Sigmoid colon (tissue), 7 donors: ENCODE measurements at places on chromosomes 2 and 18. TPM values are rescaled to one million over a fixed set of nuclear protein-coding genes. Genes with fewer than 3 reads are reported as not detected.

The CAPN13 gene
- not detected for total RNA-seq

- DNase-seq, result no peak
These were observed 47.1 kb upstream of the THSD7B start for GRCh38 chr2:136718273-136718672.

The ANKRD62 gene
- not detected for total RNA-seq

GRCh38 chr2:143230506-143231253 lies 101.5 kb downstream of the ARHGAP15 start:
- DNase-seq, result no peak

GRCh38 chr2:53476834-53477233 lies 290.8 kb upstream of the CHAC2 start:
- no peak for DNase-seq

GRCh38 chr2:54050445-54050844 lies 65.0 kb upstream of the ACYP2 start:
- DNase-seq, result no peak

DNA sequence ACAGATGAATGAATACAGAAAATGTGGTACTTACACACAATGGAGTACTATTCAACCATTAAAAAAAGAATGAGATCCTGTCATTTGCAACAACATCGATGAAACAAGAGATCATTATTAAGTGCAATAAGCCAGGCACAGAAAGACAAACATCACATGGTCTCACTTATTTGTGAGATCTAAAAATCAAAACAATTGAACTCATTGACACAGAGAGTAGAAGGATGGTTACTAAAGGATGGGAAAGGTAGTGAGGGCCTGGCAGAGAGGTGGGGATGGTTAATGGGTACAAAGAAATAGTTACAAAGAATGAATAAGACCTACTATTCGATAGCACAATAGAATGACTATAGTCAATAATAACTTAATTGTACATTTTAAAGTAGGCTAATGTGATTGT lies 393.5 kb downstream of the SATB2 start:
- DNase-seq, result no peak

- no peak for DNase-seq
These were observed 51.3 kb upstream of the CAB39 start for GRCh38 chr2:230661072-230661957.

The ARMC9 gene
- total RNA-seq, result 37.7 TPM

The ATOH8 gene
- total RNA-seq, result 12.4 TPM

DNA sequence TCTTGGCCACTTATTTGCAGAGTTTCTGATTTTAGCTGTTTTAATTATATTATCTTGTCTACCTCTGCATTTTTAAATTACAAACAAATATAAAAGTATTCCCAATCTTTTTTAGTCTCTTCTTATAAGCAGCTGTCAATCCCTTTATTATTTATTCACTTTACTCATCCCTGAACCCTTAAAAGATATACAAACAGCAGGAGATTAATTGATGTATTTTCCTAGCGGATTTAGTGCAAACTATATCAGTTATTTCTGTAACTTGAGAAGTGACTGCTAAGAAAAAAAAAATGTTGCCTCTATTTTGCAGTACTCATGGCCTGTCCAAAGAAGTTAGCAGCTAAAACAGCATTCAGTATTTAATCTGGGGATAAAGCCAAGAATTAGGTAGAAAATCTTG lies 42.1 kb upstream of the GCFC2 start:
- no peak for DNase-seq

The DNAH6 gene
- total RNA-seq, result 0.33 TPM

GRCh38 chr2:101775636-101776035 lies 78.1 kb downstream of the MAP4K4 start:
- no peak for DNase-seq

The SLC4A5 gene
- total RNA-seq, result 5.2 TPM

GRCh38 chr2:152864601-152865149 lies 146.3 kb downstream of the ARL6IP6 start:
- DNase-seq, result no peak

GRCh38 chr2:152200565-152201465 lies 25.3 kb upstream of the STAM2 start:
- DNase-seq, result peak; percentile 91

The POLR1A gene
- 11.1 TPM for total RNA-seq

- DNase-seq, result no peak
These were observed 27.0 kb downstream of the SKA1 start for GRCh38 chr18:50401888-50402287.

The TUBA3E gene
- not detected for total RNA-seq

The NT5DC4 gene
- total RNA-seq, result not detected

- DNase-seq, result no peak
These were observed 149.1 kb downstream of the UBE2E3 start for GRCh38 chr2:181129364-181130056.

DNA sequence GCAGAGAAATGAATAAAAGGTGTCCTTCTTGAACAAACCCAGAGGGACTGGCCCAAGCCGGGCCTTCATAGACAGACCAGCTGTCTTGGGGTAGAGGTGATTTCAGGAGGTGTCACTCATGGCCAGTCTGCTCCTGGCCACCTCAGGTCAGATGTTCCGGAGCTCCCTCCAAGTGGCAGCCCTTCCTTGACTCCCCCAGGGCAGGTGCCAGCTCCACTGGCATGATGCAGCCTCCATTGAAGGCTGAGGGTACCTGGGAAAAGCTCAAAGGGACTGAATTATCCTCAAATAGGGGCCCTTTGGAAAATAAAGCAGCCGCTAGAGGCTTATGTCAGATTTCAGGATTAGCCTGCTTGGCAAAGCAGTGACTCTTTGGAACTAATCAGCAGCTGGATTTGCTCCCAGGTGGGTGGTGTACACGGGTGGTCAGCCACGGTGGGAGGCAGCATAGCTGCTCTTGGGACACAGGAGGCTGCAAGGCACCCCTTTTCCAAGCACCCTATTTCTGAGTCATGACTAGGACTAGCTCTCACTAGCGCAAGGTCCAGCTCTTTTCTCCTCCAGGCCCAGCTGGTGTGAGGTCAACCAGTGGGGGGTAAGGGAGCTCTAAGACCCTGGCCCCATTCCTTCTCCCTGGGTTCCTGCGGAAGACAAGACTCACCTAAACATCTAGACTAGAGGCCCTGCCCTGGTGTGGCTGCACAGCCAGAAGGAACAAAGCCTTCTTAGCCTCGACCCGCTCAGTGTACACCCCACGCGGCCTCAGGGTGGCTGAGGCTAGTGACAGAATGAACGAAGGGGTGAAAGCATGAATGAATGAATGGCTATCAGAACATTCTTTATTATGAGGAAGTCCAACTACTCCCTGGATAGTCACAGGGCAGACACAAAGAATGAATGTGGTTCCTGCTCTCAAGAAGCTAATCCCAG lies 29.3 kb downstream of the HS1BP3 start:
- DNase-seq, result peak; percentile 56

GRCh38 chr2:38098421-38099098 lies 22.6 kb upstream of the CYP1B1 start:
- no peak for DNase-seq

The SH2D6 gene
- not detected for total RNA-seq

The C2orf69 gene
- total RNA-seq, result 9.6 TPM

DNA sequence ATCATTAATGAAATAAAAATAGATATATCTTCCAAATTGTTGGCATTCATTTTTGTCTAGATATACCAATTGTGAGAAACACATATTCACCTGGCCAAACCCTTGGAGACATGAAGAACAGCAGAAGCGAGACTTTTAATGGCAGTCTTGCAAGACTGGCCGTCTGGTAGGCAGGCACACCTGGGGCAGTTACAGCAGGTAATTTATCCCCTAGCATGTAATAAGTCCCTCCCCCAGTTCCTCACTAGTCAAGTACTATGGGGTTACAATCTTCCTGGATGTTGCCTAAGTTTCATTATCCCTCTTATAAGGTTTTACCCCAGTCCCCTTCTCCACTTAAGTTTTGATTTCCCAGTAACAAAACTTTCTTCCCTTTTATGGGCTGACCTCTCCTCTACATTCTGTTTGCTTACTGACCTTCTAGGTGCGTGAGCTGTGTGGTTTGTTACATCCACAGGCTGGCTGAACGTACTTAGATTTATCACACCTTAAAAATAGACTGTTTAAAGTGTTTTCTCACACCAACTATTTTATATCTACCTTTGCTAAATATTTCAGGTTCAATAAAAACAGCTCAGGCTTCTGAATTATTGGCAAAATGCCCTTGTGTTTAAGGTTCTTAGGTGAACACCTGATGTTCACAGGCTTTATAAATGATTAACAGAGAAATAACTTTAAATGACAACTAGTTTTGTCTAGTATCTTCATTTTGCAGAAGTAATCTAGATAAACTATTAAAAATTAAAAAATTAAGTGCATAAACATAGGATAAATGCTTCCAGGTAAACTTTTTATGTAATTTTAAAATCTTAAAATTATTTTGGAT lies 365.0 kb upstream of the TFPI start:
- no peak for DNase-seq

- DNase-seq, result no peak
These were observed 22.6 kb downstream of the PRELID3A start for GRCh38 chr18:12430137-12430990.

GRCh38 chr2:239500574-239501550 lies 100.0 kb upstream of the HDAC4 start:
- no peak for DNase-seq

DNA sequence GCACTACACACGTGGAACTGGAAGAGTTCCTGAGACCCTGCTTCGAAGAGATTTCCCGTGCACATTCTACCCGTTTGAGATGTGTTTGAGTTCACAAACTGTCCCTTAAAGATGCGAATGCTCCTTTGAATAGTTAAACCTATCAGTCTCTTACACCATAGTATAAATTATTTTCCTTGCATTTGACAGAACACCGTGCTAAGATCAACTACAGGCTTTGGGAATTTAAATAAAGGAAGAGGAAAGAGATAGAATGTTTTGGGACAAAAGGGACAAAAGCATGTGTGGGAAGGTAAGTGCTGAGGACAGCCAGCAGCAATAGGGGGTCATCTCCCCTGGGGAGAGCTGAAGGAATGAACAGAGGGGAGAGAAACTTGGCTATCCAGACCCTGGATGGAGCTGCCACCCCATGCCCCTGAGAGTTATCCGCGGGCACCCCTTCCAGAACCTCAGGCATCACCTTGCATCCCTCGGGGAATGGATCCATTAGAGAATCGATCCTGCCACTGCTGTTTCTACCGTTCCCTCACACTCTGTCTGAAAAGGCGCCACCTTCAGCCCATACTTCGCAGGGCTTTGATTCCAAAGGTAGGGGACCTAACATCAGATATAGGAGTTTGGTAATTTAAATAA lies 888 bp upstream of the ADCY3 start:
- DNase-seq, result no peak

DNA sequence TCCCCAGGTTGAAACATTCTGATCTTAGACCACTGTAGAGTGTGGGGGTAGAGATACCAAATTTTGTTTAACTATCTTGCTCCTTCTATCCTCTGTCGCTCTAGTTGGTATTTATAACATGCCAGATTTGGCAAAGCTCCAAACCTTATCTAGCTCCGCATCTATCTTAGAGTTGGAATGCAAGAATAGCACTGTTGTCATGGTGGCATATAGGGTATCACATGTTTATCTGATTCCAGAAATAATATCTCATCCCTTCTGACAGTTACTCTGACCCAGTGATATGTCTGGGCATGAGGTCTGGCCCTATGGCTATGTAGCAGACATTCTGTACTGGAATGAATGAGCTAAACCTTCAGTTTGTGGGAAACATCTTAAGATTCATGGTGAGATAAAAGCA lies 51.7 kb downstream of the CABYR start:
- DNase-seq, result no peak

- no peak for DNase-seq
These were observed 11.4 kb upstream of the ALPI start for GRCh38 chr2:232444409-232445148.

The KIF1A gene
- total RNA-seq, result 8.6 TPM

The SP110 gene
- total RNA-seq, result 21.4 TPM

DNA sequence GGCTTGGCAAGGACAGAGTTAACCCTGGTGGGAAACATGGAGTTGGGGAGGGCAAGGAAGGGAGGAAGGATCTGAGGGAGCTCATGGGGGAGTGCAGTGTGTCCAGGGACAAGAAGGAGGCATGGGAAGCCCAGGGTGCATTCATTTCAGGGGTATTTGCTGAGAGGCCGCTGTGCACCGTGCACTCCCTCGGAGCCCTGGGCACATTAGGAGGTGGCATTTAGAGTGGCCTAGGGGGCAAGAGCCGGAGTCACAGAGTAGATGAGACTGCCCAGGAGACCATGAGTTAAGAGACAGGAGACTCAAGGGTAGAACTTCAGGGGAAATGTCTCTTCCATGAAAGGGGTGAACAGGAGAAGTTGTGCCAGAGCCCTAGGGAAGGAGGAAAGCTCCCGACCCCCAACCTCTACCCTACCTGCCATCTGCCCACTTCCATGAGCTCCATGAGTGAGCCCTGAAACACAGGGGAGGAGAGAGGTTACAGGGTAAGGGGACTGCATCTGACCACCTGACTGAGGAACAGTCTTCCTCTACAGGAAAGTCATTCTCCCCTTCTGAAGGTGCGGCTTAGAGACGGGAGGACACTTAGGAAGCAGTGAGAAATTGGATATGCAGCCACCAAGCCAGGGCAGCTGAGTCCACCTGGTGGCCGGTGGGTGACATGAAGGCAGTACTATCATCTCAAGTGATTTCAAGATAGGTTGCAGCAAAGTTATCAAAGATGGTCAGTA lies 58.5 kb upstream of the COPS8 start:
- DNase-seq, result peak; percentile 87

The RAB6C gene
- total RNA-seq, result not detected

The PLCL1 gene
- 17.1 TPM for total RNA-seq

GRCh38 chr2:151891566-151892194 lies 63.5 kb upstream of the ARL5A start:
- DNase-seq, result no peak

DNA sequence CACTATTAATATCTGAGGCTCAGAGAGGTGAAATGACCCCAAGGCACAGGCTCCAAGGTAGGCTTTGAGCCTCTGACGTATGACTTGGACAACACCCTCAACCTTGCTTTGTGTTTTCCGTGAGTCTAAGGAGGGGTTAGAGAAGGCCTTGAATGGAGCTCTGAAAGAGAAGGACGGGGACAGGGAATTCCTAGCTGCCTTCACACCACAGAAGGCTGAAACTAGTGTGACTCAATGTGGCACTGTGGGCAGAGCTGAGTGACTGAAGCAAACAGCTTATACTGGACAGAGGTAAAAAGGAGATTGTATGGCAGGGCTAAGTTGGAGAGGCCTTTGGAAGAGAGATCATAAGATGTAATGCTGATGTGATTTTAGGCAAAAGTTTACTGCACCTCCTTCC lies 3.5 kb upstream of the NCK2 start:
- DNase-seq, result no peak

- DNase-seq, result no peak
These were observed 14.1 kb downstream of the RIF1 start for GRCh38 chr2:151423760-151424159.

- DNase-seq, result no peak
These were observed 37.9 kb downstream of the LNPK start for GRCh38 chr2:175964195-175964594.

GRCh38 chr2:16044946-16045456 lies 104.7 kb downstream of the MYCN start:
- no peak for DNase-seq

GRCh38 chr18:361100-361732 lies 93.4 kb upstream of the THOC1 start:
- DNase-seq, result no peak

GRCh38 chr2:220999356-220999755 lies 572.7 kb downstream of the EPHA4 start:
- no peak for DNase-seq
